ENCODE measurements at places on chromosomes 12 and 14. TPM values are rescaled to one million over a fixed set of nuclear protein-coding genes. Genes with fewer than 3 reads are reported as not detected.

GRCh38 chr12:38175538-38175937, 141.0 kb upstream of the ALG10B start:
- no peak for DNase-seq

- DNase-seq = no peak
Measured at GRCh38 chr14:104930526-104931303, 6.0 kb downstream of the PLD4 start.

DNA sequence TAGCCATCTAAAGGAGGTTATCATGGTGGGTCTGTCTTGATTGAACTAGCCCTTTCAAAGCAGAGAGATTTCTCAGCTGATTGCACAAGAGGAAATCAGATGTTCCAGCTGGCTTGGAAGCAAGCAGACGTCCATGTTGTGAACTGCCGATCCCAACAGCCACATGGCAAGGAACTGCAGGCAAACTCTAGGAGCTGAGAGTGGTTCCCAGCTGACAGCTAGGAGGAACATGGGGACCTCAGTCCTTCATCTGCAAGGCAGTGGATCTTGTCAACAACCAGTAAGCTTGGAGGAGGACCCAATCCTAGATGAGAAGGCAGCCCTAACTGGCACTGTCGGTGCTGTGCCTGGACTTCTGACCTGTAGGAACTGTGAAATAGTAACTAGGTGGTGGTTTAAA, 7.7 kb downstream of the ACVR1B start:
- no peak for DNase-seq

- no peak for DNase-seq
Measured at GRCh38 chr12:55017416-55017925, 2.3 kb upstream of the NEUROD4 start.

- DNase-seq = no peak
Measured at GRCh38 chr12:21650997-21651396, 6.6 kb downstream of the LDHB start.

- DNase-seq = no peak
Measured at GRCh38 chr12:24929953-24930352, 18.9 kb downstream of the BCAT1 start.

DNA sequence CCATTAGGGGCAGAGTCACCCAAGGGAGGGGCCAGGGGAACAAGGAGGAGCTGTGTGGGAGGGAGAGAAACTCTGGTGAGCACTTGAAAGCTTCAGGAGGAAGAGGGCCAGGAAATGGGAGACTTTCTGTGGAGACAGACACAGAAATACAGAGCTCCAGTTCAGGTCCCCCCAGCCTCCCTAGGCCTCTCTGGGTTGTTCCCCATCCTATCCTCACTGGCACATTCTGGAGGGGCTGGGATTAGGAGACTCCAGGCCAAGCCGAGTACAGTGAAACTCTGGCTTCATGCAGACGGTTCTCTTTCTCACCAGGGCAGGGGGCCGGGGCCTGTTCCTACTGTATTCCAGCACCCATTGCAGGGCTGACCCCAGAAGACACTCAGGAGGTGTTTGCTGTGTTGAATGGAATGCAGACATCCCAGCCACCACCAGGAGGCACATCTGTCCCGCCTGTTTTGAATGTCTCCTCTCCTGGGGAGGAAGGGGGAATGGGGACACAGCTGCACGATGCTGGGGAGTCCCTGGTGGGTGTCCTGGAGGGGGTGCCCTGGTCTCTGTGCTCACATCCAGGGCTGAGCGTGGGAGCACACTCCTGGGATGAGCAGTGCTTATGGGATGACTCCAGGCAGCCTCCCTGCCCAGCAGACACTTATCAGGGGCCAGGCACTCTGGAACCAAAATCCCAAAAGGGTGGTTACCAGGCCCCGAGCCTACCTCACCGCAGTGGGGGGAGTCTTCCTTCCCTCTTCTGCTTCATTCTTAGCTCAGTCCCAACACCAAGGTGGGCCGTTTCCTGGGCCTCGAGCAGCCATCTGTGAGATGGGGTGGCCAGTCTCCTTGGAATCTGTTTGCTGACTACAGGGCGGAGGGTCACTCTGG, 5.5 kb upstream of the KRT84 start:
- no peak for DNase-seq

DNA sequence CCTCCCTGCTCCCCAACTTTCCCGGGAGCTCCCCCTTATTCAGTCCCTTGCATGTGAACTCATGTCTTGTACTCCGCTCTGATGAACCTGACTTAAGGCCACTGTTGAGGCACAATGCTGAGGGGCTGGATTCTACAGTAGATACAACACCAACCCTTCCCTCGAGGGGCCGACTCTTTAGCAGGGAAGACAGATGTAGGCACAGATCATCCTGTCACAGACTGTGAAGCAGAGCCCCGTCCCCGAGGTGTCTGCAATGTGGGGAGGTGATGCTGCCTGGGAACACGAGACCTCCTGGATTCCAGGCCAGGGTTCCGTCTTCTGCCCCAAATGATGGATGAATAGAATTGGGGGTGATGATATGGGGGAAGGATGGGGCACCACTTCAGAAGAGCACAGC, 175.1 kb downstream of the CHST11 start:
- DNase-seq = no peak

KLRC4 gene
- not detected for polyA plus RNA-seq

GDF3 gene
- 0.33 TPM for polyA plus RNA-seq

CBLN3 gene
- 2.7 TPM for polyA plus RNA-seq
